ENCODE measurements at places on chromosomes 1 and 21. TPM values are rescaled to one million over a fixed set of nuclear protein-coding genes. Genes with fewer than 3 reads are reported as not detected.

DNA sequence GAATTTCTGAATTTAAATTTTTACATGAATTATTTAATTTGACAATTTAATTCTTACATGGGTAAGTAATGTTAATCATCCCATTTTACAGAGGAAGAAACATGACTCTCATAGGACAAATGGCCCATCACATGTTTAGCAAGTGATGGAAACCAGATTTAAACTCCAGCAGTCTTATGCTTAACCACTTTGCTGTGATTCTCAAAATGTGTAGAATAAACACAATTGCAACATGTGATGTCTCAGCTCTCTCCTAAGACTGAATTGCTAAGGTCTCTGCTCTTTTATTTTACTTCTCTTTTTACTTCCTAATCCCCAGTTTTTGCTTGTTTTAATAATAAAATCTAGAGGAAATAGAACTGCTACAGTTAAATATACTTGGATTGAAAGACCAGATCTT, 42.8 kb downstream of the HS2ST1 start:
- DNase-seq = no peak
- no peaks in the 10 kb centered on the region for H3K27me3 ChIP-seq
- no peak overlapping the region for H3K4me3 ChIP-seq
- no peak overlapping the region for H3K27ac ChIP-seq
- peaks cover 3% of the 10 kb centered on the region for H3K4me1 ChIP-seq
- no peaks in the 10 kb centered on the region for H3K36me3 ChIP-seq

Gene GPR52
- total RNA-seq = 3.9 TPM

Gene RAB7B
- total RNA-seq = 6.1 TPM

Gene SUSD4
- total RNA-seq = 20.2 TPM

DNA sequence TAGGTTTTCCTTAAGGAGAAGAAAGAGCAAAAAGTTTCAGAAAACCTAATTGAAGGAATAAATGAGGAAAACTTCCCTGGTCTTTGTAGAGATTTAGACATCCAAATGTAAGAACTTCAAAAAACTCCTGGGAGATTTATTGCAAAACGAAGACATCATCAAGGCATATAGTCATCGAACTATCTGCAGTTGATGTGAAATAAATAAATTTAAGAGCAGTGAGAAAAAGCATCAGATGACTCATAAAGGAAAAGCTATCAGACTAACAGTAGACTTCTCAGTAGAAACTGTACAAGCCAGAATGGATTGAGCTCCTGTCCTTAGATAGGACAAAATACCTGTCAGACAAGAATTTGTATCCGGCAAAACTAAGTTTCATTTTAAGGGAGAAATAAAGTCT, 569.4 kb upstream of the ADAMTS5 start:
- H3K4me3 ChIP-seq = no peak overlapping the region
- H3K27ac ChIP-seq = no peak overlapping the region
- no peaks in the 10 kb centered on the region for H3K4me1 ChIP-seq
- no peaks in the 10 kb centered on the region for H3K27me3 ChIP-seq
- DNase-seq = no peak

- DNase-seq = peak; percentile 36
- no peaks in the 10 kb centered on the region for H3K36me3 ChIP-seq
- peaks cover 12% of the 10 kb centered on the region for H3K4me1 ChIP-seq
- H3K4me3 ChIP-seq = peak within 1 kb of the TSS; percentile 86
Measured at GRCh38 chr1:63593303-63593885, at the start of gene PGM1. Gene PGM1, plus strand, starts transcription at chr1:63593411. Its CDS starts 78 bp downstream, at chr1:63593489.

Data from spinal cord (tissue), 10 donors.